ENCODE measurements at places on chromosomes 2 and 18.

GRCh38 chr18:73826098-73826497, 321.5 kb downstream of the FBXO15 start:
- no peak for DNase-seq

GRCh38 chr2:178912416-178913048, 105.3 kb upstream of the TTN start:
- DNase-seq: no peak

- DNase-seq: no peak
Measured at GRCh38 chr2:49715597-49715996, 561.3 kb upstream of the FSHR start.

DNA sequence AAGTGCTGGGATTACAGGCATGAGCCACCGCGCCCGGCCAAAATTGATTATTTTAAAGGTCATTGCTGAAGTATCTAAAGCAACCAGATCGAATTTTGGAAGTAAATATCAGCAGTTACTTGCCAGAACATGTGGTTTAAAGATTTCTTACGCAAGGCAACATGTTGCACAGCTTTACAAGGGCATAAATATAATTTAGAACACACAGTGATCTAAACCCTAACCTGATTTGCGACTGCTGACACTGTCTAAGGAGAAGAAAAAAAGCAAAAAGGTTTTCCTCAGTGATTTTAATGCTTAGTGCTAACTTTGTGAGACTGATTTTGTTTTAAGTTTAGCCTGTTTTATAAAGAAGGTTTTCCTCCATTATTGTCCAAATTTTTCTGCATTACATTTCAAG, 569.9 kb upstream of the LINC00305 start:
- DNase-seq: no peak

DNA sequence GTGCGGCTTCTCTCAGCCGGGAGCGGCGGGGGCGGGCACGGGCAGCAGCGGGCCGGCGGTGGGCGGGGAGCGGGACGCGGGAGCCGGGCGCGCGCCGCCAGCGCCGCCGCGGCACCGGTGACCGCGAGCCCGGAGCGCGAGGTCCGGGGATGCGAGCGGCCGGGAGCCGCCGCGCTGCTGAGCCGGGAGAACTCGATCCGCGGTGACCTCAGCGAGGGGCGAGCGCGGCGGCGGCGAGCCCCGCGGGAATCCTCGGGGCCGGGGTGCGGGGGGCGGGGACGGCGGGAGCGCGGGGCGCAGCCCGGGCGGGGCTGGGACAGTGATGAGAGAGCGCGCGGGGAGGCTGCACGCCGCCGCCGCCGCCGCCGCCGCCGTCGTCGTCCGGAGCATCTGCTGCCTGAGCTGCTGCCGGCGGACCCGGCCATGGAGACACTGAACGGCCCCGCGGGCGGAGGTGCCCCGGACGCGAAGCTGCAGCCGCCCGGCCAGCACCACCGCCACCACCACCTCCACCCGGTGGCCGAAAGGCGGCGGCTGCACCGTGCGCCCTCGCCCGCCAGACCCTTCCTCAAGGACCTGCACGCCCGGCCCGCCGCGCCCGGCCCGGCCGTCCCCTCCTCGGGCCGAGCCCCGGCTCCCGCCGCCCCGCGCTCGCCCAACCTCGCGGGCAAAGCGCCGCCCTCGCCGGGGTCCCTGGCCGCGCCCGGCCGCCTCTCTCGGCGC, at the start of gene MTCL1:
Gene MTCL1 (plus strand): TSS at position 319 of the 723 bp plus-strand sequence. CDS start 105 bp downstream, at position 424.
- DNase-seq: peak; percentile 10

GRCh38 chr2:233353101-233353768, 1.1 kb upstream of the DGKD start:
- no peak for DNase-seq

GRCh38 chr2:112959109-112959812, 18.5 kb upstream of the IL36G start:
- no peak for DNase-seq

DNA sequence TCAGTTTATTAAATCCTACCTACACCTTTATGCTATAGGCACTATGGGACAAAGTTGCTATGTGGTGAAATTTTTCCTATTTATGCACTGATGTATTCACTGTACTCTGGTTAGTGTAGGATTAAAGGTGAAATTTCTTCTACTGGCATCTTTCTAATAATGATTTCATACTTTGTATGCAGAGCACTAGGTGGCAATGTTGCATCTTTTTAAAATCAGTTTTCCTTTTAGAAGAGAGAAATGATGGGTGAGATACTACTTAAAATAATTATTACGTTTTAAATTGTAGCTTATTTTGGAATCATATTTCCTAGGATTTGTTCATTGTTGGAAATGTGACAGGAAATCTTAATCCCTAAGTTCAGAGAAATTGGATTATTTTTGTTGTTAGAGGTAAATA, 150.9 kb downstream of the CD8B2 start:
- no peak for DNase-seq

DNA sequence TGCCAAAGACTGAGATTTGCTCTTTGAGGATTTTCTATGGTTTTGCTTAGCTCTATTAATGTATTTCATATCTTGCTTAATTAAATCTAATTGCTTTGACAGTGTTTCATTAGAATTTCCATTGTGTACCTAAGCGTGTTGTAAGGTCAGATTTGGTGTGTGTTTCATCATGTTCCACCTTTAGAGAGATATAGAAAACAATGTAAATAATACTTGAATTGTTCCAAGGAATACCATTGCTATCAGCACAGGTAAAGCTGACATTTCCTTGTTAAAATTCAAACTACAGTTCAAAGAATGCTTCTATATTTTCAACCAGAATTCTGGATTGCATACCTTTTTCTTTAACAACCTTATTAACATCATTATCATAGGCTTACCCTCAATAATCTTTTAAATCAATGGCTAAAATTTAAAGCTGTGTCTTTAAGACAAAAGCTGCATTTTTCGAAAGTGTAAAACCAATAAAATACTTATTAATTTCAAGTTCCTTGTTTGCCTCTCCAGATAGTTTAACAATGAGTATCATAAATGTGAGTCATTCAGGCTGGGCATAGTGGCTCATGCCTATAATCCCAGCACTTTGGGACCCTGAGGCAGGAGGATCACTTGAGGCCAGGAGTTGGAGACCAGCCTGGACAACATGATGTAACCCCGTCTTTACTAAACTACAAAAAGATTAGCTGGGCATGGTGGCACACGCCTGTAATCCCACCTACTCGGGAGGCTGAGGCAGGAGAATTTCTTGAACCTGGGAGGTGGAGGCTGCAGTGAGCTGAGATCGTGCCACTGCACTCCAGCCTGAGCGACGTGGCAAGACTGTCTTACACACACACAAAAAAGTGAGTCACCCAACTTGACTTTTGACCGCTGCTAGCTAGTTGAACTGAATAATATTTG, 188.0 kb upstream of the PKDCC start:
- no peak for DNase-seq

- no peak for DNase-seq
Measured at GRCh38 chr2:130728549-130729316, at the start of gene GPR148. GPR148 (plus strand) TSS chr2:130729070; CDS start chr2:130729152, 82 bp downstream.

- no peak for DNase-seq
Measured at GRCh38 chr2:174716785-174717184, 47.5 kb downstream of the CHRNA1 start.

DNA sequence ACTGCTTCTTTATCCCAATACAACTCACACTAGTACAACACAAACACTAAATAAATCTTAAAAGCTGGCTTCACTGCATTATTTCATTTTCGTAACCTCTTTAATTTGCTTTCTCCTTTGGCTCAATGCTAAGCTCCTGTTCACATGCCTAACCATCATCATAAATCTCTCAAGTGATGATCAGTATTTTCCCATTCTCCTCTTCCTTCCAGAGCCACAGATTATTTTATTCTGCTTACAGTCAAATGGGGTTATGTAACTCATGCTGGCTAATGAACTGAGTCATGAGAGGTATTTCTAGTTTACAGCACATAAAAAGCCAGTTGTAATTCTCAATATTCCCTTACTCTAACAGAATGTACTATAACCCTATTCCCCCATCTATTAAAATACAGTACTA, 350.4 kb upstream of the ZC3H15 start:
- DNase-seq: no peak

DNA sequence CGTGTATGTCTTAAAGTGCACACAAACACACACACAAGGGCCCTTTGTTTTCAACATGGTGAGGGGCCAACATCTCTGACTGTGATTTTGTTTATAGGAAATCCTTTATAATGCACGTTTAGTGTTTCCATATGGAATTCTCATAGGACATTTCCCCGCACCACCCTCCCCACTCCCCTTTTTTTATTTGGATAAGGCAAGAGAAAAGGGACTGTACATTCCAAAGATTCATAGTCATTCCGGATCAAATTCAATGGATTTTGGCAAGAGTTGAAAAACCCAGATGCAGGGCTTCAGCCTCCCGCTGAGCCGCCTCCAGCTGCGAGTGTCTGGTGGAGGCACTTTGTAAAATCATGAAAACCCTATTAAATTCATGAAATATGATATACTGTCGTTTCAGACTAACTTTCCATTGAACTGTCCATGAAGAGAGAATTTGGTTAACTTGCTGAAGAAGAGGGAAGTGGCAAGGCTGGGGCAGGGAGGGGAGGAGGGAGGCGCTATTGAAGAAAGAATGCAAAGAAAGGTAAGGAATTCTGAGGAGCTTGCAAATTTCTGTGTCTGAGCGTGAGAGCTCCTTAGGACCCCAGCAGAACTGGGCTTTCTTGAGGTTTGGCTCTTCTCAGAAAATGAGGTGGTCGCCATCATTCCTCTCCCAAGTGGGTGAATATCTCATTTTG, 25.8 kb upstream of the SLC14A2 start:
- no peak for DNase-seq

GRCh38 chr2:45974056-45974455, 322.6 kb downstream of the PRKCE start:
- DNase-seq: no peak

GRCh38 chr18:12946549-12947284, 1.1 kb upstream of the SEH1L start:
- no peak for DNase-seq

DNA sequence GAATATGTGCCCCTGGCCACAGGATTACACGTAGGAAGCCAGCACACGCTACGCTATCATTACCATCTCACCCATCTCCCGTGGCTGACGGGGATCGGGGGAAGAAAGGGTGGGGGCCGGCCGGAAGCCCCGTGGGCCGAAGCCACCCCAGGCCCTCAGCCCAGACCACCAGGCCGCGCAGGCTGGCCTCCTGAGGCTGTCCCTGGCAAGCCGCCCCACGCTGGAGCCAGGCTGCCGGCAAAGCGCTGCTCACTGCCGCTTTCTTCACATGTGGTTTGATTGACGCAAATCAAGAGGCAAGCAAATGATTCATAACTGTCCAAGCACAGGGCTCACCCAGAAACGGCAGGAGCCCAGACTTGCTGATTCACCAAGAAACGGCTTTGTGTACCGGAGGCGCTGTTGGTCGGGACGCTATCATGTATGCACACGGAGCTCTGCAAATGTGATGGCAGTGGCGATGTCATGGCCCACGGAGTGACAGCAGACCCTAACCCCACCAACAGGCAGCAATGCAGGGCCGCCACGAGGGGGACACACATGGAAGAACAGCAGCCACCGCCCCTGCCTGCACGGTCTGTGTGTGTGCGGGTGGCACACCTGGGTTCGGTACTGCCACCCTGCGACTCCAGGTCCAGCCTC, 125.7 kb downstream of the HDAC4 start:
- peak; percentile 62 for DNase-seq

DNA sequence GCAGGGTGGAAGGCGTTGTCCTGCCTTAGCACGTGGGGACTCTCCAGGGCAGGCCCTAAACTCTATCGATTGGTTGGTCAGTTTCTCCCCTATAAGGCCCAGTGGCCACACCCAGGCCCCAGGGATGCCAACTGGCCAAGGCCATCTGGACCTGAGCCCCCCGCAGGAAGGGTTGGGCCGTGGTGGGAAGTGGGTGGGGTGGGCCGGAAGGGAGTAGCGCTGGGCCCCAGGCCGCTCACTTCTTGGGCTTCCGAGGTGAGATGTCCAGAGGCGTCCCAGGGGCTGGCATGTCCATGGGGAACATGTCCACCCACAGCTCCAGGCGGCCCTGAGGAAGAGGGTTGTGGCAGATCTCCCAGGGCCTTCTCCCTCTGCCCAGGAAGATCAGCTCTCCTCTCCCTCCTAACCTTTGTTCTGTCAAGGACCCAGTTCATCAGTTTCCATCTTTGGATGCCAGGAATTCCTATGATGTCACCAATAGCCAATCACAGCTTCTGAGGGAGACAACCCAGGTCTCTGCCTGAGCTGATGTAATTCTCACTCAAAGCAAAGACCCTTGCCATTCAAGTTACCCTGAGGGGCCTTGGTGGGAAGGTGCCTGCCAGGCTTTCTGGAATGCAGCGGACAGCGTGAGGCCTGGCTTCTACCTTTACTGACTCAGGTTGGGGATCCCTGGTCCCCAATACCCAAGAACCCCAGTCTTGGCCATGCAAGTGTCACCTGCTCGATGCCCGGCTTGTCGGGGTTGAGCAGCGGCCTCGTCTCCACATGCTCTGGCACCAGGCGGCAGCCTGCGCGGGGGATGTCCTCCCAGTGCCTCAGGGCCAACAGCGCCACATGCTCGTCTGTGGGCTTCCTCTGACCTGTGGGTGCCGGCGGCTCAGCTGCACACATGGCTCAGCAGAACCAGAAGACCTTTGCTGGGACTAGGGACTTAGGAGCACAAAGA, 14.4 kb downstream of the OTOF start:
- DNase-seq: no peak

- DNase-seq: no peak
Measured at GRCh38 chr2:126448611-126449010, 207.3 kb upstream of the GYPC start.

DNA sequence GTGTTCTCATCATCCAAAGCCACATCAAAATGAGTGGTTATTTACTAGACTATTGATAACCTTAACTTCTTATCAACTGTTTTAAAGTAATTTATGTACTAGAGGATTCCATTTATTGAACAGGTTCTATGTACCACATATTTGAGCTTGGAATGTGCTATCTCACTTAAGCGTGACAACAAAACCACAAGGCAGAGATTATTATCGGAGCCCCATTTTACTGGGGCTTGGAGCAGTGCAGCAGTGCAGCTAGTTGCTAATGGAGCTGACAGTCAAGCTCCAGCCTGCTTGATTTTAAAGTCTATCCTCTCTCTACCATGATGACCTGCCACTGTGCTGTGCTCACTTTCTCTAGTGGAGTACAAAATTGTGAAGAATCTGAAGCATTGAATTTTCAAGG, 24.6 kb downstream of the GCG start:
- DNase-seq: no peak

GRCh38 chr2:2673406-2673805, 342.3 kb upstream of the MYT1L start:
- DNase-seq: no peak

DNA sequence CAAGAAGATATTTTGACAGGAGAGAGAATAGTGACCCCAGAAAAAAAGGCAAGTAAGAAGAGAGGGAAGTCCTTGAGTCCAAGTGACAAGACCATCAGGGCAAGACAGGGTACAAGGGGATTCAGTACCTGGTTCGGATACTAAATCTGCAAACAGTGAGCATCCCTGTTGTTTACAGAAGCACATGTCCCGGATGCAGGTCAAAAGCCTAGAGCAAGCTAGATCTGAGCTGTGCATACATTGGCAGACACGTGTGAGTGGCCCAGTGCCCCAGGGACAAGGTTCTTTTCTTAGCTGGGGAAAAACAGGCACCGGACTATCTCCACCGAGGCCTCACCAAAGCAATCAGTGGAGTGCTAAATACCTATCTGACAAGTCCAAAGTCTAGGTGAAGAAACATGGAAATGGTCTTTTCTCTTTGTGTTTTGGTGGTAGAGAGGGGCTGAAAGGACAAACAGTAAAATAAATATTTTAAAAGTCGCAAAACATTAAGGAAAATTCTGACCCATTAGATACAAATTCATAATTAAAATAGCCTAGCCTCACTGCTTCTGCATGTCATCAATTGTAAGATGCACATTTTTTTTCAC, 165.2 kb downstream of the SUCLG1 start:
- DNase-seq: no peak

- no peak for DNase-seq
Measured at GRCh38 chr2:100334929-100335328, 12.6 kb upstream of the LONRF2 start.

Measured in stimulated activated CD8-positive, alpha-beta memory T cell treated with anti-CD3 and anti-CD28 coated beads, Interleukin-12 subunit alpha, Interleukin-12 subunit beta, amount 100 ng/mL, for 4 hours (primary cell).